ENCODE measurements at places on chromosomes 11 and 22. TPM values are rescaled to one million over a fixed set of nuclear protein-coding genes. Genes with fewer than 3 reads are reported as not detected.
A peak's percentile ranks its signal among the peaks of the same experiment; 100 is the strongest.

The FAM181B gene
- polyA plus RNA-seq: 0.97 TPM

The PRG3 gene
- not detected for polyA plus RNA-seq

The KLHL35 gene
- polyA plus RNA-seq: 0.26 TPM

The GRIK4 gene
- polyA plus RNA-seq: not detected

The VSIG2 gene
- 11.7 TPM for polyA plus RNA-seq

The GGTLC2 gene
- polyA plus RNA-seq: not detected

GRCh38 chr11:59076876-59077571 is 9.1 kb upstream of the GLYATL1B start:
- no peaks in the 10 kb centered on the region for H3K36me3 ChIP-seq
- no peak overlapping the region for H3K4me3 ChIP-seq
- H3K27ac ChIP-seq: no peak overlapping the region
- H3K27me3 ChIP-seq: no peaks in the 10 kb centered on the region

DNA sequence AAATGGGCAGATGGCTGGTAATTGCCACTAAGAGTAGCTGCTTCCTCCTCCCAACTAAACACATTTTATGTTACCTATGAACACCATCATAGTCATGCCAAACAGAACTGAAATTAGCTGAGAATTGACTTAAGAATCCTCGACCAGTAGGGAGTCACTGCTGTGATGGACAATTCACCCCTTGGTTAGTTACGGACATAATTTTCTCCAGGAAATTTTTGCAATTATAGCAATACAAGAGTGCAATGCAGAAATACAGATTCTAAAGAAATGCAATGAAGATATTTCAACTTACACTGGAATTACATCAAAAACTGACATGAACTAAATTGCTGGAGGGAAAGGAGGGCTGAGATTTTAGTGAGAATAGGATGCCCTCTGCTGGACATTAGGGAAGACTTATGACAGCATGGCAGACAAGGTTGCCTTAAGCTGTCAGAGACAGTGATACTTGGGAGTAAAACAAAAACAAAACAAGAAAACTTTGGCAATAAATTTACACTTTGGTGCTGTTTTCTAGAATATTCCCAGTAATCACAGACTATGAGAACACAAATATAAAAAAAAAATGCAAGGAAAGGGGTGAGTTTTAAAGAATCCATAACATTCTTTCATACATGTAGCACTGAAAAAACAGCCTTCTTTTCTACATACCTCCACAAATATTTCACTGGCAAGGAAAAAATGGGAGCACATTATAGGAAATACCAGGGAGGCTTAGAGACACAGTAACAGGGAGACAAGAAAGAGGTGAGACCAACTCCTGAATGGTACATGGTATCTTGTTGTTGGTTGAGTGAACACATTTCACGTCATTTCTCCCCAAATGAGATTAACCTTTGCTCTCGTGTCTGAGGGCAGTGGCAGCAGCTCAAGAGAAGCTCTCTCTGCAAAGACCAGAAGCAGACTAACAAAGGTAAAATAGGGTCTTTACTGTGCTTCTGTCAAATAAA is 11.2 kb upstream of the PPP2R1B start:
- peak overlapping the region; percentile 68 for H3K27ac ChIP-seq
- no peaks in the 10 kb centered on the region for H3K36me3 ChIP-seq
- no peak overlapping the region for H3K4me3 ChIP-seq
- no peak for DNase-seq
- H3K27me3 ChIP-seq: no peaks in the 10 kb centered on the region
- peaks cover 33% of the 10 kb centered on the region for H3K4me1 ChIP-seq

DNA sequence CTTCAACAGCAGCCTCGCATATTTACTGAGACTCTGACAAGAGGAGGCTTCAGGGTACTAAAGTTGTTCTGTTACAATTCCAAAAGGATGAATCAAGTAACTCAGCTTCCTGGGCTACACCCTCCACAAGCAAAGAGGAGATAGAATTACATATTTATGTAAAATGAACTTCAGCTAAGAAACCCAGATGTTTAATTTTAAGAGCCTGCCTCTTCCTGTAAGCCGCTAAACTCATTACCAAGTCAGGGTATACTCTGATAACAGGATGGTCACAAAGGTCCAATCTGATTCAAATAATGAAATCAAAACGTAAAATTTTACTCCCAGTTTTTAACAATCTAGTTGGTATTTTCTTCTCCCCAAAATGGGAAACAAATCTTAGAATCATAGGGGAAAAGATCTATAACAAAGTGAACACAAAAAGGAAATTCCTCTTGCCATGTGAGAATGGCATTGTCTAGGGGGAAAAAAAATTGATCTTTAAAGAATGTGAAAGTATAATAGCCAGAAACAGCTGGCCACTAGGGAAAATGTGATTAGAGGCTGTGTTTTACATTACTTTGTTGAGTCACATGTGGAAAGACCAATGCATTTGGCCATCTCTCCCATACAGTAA is 30.9 kb downstream of the CHEK2 start:
- no peaks in the 10 kb centered on the region for H3K27me3 ChIP-seq
- no peak overlapping the region for H3K4me3 ChIP-seq
- H3K36me3 ChIP-seq: no peaks in the 10 kb centered on the region
- H3K27ac ChIP-seq: no peak overlapping the region

DNA sequence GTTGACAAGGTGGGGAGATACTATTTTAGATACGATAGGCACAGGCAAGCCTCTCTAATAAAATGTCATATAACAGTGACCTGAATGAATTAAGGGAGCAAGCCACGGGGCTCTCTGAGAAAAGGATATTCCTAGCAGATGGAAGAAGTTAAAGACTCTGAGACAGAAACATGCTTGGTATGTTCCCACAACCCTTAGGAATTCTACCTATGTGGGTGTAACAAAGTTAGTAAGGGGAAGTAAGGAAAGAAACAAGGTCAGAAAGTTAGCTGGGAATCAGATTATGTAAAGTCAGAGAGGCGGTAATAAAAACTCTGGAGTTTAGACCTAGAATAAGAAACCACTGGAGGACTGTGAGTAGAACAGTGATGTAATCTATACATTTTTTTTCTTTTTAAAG is 59.7 kb upstream of the GDPD4 start:
- no peak for DNase-seq
- H3K27ac ChIP-seq: no peak overlapping the region
- no peaks in the 10 kb centered on the region for H3K36me3 ChIP-seq
- no peaks in the 10 kb centered on the region for H3K4me1 ChIP-seq

DNA sequence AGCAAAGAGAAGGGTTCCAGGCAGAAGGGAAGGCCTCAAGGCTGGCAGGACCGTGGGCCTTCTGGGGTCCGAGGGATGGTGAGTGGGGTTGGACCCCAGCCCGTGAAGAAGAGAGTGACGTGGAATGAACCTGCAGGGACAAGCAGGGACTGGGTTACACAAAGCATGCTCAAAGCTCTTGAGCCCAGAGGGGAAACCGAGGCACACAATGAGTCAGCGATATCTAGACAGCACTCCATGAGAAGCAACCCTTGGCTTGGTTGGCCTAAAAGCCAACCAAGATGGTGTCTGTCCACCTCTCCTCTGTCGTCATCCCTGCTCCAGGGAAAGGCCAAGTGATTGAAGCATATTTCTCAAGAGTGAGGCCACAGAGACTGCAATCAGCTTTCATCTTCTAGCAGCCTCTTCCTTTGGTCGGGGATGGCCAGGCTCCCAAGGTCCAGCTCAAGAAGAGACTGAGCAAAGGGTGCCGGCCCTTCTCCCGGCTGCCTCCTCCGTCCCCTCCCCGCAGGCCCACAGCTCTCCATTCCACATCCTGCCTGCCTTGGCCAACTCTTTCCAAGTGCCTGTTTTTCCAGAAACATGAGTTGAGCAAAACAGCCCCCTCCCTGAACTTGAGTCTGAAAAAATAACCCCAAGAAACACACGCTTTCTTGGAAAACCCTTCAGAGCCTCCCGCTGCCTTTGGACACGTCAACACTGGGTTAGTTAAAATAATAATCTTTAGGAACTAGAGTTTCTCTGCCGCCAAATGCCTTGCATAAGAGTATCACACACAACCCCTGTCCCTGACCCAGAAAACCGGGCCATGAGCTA is 556.6 kb downstream of the MIAT start:
- H3K27ac ChIP-seq: peak overlapping the region; percentile 9
- DNase-seq: peak; percentile 52
- H3K4me1 ChIP-seq: no peaks in the 10 kb centered on the region
- no peaks in the 10 kb centered on the region for H3K27me3 ChIP-seq

DNA sequence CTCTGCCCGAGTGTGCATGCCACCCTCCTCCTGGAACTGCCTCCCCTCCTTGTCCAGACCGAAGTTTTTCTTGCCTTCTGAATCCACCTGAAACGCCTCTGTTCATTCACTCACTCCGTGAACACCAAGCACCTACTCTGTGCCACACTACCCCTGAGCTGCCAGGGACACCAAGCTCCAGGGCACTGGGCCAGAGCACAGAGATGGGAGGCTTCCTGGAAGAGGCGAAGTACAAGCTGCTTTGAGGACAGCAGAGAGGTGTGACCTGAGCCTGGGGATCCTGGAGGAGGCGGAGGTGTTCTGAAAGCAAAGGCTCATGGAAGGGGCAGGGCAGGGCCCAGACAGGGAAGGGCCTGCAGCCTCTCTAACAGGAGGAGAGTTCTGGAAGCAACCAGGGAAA is 47.5 kb downstream of the SCUBE1 start:
- H3K27me3 ChIP-seq: no peaks in the 10 kb centered on the region
- DNase-seq: no peak
- no peaks in the 10 kb centered on the region for H3K36me3 ChIP-seq
- peak overlapping the region; percentile 82 for H3K27ac ChIP-seq
- peaks cover 31% of the 10 kb centered on the region for H3K4me1 ChIP-seq

- no peaks in the 10 kb centered on the region for H3K36me3 ChIP-seq
- no peak for DNase-seq
- peak overlapping the region; percentile 91 for H3K4me3 ChIP-seq
- peak overlapping the region; percentile 93 for H3K27ac ChIP-seq
These were observed 690 bp upstream of the UVRAG start for GRCh38 chr11:75814363-75814676.

DNA sequence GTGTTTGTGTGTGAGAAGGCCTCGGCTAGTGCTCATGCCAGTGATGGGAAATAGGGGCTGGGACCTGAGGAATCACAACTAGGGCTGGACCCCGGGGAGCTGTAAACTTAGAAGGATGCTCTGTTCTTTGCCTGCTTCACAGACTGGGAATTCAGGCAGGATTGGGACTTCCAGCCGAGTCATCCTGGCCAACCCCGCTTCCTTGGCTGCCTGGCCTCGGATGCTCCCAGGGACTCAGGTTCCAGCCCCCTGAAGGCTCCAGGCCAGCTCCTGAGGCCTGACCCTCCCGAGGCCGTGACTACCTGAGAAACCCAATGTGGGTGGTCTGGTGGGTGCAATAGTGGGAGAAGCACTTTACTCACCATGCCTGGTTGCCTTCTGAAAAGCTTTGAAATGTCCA is 44.7 kb downstream of the IRAG1 start:
- H3K27ac ChIP-seq: no peak overlapping the region
- no peaks in the 10 kb centered on the region for H3K4me1 ChIP-seq
- no peaks in the 10 kb centered on the region for H3K36me3 ChIP-seq
- no peak overlapping the region for H3K4me3 ChIP-seq

DNA sequence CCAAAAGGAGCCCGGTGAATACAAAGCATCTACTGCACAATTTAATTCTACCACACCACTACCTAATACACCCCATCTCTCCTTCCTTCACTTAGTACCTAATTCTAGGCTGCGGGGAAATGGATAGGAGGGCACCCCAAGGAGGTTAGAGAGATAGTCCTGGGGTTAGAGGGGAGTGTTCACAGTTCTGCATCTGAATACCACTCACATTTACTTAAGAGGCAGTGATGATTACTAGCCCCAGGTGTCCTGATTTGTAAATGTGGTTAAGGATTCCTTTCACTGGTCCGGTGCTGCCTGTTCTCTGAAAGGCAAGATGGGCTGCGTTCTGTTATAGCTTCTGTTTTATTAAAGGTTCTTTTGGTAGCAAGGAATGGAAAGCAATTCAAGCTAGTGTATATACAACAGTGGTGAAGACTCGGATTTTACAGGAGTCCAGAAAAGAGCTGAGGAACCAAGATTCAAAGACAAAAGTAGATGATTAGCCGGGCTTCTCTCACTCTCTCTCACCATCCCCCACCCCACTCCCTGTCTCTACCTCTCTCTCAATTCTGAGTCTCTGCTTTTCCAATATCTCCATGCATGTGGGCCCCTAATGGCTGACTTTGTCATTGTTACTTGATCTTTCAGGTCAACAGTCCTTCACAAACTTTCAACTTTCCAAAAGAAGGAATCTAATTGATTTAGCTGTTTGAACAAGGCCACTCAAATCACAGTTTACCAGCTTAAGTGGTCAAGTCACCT is 8.7 kb upstream of the KCNA4 start:
- H3K27ac ChIP-seq: no peak overlapping the region
- no peak overlapping the region for H3K4me3 ChIP-seq
- H3K4me1 ChIP-seq: no peaks in the 10 kb centered on the region
- H3K36me3 ChIP-seq: no peaks in the 10 kb centered on the region

GRCh38 chr11:6475936-6476335 is 2.2 kb upstream of the TRIM3 start:
- no peak overlapping the region for H3K27ac ChIP-seq
- no peaks in the 10 kb centered on the region for H3K27me3 ChIP-seq
- H3K4me1 ChIP-seq: peaks cover 8% of the 10 kb centered on the region
- no peak for DNase-seq
- H3K36me3 ChIP-seq: no peaks in the 10 kb centered on the region

DNA sequence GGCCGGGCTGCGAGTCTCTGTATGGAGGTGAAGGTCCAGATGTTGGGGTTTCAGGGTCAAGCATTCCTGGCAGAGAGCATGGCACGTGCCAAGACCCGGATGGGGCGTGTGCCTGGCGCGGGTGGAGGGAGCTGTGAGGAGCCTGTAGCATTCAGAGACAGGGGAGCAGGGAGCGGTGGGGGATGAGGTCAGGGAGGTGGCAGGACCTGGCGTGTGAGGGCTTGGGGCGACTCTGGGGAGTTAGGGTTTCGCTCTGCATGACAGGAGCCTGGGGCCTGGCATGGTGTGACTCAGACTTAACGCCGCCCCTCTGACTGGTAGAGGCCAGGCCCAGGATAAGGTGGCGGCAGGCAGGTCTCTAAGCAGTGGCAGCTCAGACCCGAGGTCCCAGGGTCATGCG is 103.0 kb downstream of the KCNQ1 start:
- H3K4me3 ChIP-seq: no peak overlapping the region
- DNase-seq: no peak
- no peaks in the 10 kb centered on the region for H3K36me3 ChIP-seq
- H3K4me1 ChIP-seq: no peaks in the 10 kb centered on the region
- H3K27ac ChIP-seq: no peak overlapping the region
- no peaks in the 10 kb centered on the region for H3K27me3 ChIP-seq

- no peak for DNase-seq
- no peak overlapping the region for H3K4me3 ChIP-seq
- no peak overlapping the region for H3K27ac ChIP-seq
- H3K27me3 ChIP-seq: no peaks in the 10 kb centered on the region
These were observed 30.6 kb downstream of the MMP13 start for GRCh38 chr11:102924851-102925380.

DNA sequence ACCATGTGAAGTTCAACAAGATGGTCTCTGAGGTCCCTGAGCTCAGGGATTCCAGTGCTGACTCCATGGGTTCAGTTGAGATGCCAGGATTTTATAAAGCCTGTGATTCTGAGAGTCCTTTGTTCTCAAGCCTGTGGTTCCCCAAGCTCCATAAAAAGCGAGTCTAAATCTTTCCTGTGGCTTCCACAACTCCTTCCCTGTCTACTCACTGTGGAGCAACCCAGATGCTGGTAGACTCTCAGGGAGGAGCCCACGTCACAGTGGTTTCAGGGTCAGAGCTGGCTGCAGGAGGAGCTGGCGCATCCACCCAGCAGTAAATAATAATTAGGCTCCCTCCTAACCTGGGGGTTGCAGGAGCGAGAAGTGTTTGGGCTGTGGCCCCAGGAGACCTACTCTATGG is 2.0 kb upstream of the RELT start:
- no peak overlapping the region for H3K4me3 ChIP-seq
- no peaks in the 10 kb centered on the region for H3K36me3 ChIP-seq
- H3K27ac ChIP-seq: no peak overlapping the region

GRCh38 chr11:62961017-62961570 is 23.7 kb downstream of the SLC22A6 start:
- H3K27me3 ChIP-seq: no peaks in the 10 kb centered on the region
- no peak overlapping the region for H3K4me3 ChIP-seq
- H3K4me1 ChIP-seq: no peaks in the 10 kb centered on the region
- no peaks in the 10 kb centered on the region for H3K36me3 ChIP-seq
- no peak for DNase-seq

Measured in kidney (tissue), 22 donors.